ENCODE measurements at places on chromosomes 1 and 21. TPM values are rescaled to one million over a fixed set of nuclear protein-coding genes. Genes with fewer than 3 reads are reported as not detected.

DNA sequence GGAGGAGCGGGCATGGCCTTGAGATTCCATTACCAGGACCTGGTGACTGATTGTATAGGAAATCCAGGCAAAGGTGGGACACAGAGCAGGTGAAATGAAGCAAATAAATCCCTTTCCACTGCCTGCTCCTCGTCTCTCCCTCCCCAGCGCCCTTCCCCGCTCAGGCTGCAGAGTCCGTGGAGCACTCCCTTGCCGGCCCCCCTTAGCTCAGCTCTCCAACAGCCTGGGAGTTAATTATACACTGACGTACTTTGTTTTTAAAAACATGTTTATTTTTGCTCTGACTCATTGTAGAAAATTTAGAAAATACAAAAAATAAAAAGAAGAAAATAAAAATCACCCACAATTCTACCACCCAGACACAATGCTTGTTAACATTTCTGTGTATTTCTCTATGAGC lies 61.7 kb downstream of the LGR6 start:
- DNase-seq, result no peak

DNA sequence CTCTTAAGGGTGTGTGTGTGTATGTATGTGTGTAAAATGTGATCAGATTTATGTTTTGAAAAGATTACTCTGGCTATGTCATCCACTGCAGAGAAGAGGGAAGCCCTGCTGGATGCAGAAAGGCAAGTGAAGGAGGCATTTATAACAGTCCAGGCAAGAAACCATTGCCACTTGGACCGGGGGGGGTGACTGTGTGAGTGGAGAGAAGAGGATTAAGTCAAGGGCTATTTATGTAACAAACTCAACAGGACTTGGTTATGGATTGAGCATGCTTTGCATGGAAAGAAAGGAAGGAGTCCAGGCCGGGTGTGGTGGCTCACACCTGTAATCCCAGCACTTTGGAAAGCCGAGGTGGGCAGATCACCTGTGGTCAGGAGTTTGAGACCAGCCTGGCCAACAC lies 143.0 kb downstream of the URB2 start:
- no peak for DNase-seq

DNA sequence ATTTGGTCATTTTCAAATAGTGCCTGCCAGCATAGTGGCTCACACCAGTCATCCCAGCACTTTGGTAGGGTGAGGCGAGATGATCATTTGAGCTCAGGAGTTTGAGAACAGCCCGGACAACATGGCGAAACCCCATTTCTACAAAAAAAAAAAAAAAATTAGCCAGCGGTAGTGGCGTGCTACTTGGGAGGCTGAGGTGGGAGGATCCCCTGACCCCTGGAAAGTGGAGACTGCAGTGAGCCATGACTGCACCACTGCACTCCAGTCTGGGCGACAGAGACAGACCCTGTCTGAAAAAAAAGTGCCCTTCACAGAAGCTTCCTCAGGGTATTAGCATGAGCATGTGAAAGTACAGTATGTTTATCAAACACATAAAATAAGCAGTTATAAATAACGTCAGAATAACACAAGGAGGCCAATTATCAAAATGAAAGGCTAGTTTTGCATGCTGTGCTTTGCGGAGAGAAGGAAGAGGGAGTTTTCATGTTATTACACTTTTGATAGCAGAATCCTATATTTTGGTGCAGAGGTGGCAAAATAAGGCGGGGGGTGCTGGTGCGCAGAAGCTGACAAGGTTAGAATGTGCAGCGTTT lies 781 bp upstream of the METTL13 start:
- no peak for DNase-seq

DNA sequence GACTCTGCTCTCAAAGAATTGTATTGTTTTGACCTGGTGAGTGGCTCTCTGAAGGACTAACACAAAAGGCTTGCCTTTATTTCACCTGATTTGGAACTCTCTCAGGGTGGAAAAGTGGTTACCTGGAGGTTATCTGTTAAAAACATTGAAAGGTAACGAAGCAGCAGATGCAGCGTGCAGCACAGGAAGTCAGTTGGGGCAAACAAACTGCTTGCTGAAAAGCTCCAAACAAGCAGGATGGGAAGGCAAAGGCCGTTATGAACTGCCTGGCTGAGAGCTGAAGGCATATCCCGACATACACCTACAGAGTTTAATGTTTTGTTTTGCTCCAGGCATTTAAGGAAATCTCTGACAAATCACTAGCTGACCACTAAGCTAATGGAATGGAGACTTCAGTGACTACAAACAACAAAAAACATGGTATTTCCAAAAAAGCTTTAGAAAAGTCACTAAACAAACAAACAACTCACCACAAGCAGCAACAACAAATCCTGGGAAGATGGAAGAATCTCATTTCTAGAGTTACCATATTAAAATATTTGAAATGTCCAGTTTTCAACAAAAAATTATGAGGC lies 44.3 kb upstream of the BATF3 start:
- DNase-seq, result no peak

GRCh38 chr1:208291923-208292711 lies 47.9 kb upstream of the PLXNA2 start:
- no peak for DNase-seq

GRCh38 chr1:147760481-147761260 lies at the start of gene GJA5:
Gene GJA5, minus strand, starts transcription at chr1:147760602. Its CDS starts 1,364 bp downstream, at chr1:147759238.
- DNase-seq, result no peak

Gene CHODL
- total RNA-seq, result 5.5 TPM

Gene HLX
- not detected for total RNA-seq

Gene OPRD1
- total RNA-seq, result not detected

Gene SLC30A7
- total RNA-seq, result 18.4 TPM
